T-helper 9 cell (primary cell): ENCODE measurements at places on chromosomes 12 and 14.
A peak's percentile ranks its signal among the peaks of the same experiment; 100 is the strongest.

- no peak for DNase-seq
Measured at GRCh38 chr12:75080582-75080981, 129.1 kb downstream of the KCNC2 start.

DNA sequence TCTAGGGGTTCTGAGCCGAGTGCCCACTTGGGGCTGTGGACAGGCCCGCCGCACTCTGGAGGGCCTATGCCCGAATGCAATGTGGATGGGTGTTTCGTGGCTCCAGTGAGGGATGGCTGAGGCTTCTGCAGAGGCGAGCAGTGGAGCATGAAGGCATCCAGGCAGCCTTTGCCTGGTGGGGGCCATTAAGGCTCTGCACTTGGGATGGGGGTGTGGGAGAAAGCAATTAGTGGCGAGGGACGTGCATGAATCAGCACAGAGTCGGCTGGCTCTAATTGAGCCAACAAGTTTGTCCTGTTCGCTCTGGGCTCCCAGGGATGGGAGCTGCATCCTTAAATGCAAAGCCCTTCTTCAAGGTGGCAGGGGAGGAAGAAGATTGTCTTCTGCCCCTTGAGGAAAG, 346.9 kb upstream of the FKBP4 start:
- no peak for DNase-seq

- peak; percentile 45 for DNase-seq
Measured at GRCh38 chr14:74882103-74882920, 596 bp downstream of the DLST start.

GRCh38 chr12:131091976-131092691, 138.4 kb downstream of the ADGRD1 start:
- no peak for DNase-seq

- DNase-seq = no peak
Measured at GRCh38 chr12:31834150-31834549, 105.3 kb upstream of the AMN1 start.

- DNase-seq = no peak
Measured at GRCh38 chr12:129064209-129064855, 211.1 kb downstream of the GLT1D1 start.
